Ovary (tissue), 10 donors: ENCODE measurements at places on chromosomes 6 and 20. TPM values are rescaled to one million over a fixed set of nuclear protein-coding genes. Genes with fewer than 3 reads are reported as not detected.
A peak's percentile ranks its signal among the peaks of the same experiment; 100 is the strongest.

GRCh38 chr6:54238396-54238795 lies 69.8 kb upstream of the TINAG start:
- DNase-seq = no peak

- DNase-seq = no peak
Measured at GRCh38 chr6:73506246-73506645, 14.6 kb downstream of the EEF1A1 start.

- no peak for DNase-seq
Measured at GRCh38 chr6:71114986-71115385, 158.1 kb upstream of the B3GAT2 start.

- DNase-seq = no peak
Measured at GRCh38 chr6:107815846-107816245, 8.3 kb downstream of the SCML4 start.

DNA sequence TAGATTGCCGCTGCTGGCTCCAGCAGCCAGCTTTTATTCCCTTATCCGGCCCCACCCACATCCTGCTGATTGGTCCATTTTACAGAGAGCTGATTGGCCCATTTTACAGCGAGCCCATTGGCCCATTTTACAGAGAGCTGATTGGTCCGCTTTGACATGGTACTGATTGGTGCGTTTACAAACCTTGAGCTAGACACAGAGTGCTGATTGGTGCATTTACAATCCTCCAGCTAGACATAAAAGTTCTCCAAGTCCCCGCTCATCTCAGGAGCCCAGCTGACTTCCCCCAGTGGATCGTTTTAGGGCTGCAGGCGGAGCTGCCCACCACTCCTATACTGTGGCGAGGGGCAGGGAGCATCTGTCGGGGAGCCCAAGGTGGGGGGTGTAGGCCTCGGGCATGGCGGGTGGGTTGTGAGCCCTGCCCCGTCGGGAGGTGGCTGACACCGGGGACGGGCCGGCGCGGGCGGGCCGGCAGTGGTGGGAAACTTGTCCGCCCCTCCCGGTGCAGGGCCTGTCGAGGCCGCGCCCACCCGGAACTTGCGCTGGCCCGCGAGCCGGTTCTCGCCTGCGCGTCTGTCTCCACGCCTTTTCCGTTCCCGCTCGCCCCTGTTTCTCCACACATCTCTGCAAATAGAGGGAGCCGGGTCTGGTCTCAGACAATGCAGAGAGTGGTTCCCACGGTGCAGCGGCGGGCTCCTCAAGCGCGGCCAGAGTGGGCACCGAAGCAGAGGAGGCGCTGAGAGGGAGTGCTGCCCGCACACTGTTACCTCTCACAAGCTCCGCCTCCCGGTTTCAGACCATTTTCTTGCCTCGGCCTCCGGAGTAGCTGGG lies 86.1 kb upstream of the STMND1 start:
- no peak for DNase-seq

DNA sequence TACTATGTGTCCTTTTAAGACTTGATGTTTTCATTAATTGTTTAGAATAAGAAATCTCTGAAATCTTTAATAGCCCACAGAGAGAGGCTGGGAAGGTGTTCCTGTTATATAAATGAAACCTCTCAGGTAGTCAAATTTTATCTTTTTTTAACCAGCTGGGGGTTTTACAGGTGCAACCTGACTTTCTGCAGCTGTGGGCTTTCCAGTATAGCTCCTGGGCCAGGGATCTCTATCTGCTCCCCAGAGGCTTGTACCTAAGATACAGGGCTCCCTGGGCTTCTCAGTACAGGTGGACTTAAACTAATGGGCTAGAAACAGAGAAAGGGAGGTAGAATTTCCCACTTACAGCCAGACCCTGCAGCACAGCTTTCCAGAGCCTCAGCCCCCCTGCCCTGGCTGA lies 49.4 kb downstream of the HLA-C start:
- no peak for DNase-seq

GRCh38 chr6:74320715-74321114 lies 624.7 kb downstream of the CD109 start:
- no peak for DNase-seq

DNA sequence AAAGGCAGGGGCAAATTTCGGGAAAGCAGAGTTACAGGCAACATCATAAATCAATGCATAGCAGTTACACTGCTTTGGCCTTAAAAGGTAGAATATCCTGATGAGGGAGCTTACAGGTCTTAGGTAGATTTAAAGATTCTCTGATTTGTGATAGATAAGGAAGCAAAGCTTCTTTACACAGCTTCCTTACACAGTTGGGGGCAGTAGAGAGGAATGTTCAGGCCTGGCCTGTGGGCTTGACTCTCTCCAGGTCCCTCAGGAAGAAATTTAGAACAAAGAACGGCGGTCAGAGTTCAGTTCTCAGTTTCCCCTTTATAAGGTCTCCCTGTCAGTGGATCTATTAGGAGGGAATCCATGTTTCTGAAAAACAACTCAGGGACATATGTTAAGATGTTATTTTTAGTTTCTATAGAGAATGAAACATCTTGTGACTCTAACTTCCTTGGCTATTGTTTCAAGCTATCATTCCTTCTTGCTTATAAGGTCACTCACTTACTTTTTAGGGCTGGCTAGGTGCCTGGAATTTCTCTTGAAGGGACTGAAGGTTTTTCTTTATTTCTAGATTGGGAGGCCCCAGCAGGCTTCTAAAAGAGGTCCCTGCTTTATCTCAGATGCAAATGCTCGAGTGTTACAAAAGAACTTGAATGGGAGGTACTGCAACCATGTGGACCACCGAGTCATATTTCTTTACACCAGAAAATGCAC lies 11.8 kb downstream of the HLA-B start:
- DNase-seq = no peak

DNA sequence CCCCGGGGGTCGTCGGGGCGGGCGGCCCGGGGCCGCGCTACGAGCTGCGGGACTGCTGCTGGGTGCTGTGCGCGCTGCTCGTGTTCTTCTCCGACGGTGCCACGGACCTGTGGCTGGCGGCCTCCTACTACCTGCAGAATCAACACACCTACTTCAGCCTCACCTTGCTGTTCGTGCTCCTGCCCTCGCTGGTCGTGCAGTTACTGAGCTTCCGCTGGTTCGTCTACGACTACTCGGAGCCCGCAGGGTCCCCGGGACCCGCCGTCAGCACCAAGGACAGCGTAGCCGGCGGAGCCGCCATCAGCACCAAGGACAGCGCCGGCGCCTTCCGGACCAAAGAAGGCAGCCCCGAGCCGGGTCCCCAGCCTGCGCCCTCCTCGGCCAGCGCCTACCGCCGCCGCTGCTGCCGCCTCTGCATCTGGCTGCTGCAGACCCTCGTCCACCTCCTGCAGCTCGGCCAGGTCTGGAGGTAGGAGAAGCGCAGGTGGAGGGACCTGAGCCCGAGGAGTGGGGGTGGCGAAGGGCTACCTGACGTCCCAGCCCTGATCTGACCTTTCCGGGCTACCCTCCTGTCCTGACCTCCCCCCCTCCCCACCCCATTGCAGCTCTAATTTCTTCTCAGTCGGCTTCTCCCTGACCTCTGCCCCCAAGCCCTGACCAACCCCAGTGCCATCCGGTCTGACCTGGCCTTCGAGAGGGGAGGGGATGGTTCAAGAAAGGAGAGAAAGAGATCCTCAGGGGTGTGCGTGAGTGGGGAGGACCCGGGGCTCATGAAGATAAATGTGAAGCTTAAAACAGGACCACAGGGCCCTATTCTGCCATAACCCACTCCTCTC lies 558 bp downstream of the XKR7 start:
- peak; percentile 88 for DNase-seq

- DNase-seq = no peak
Measured at GRCh38 chr6:152380351-152380767, 256.8 kb downstream of the SYNE1 start.

GRCh38 chr6:35620706-35621105 lies 68.0 kb downstream of the FKBP5 start:
- no peak for DNase-seq

- no peak for DNase-seq
Measured at GRCh38 chr6:21437581-21437980, 156.0 kb upstream of the SOX4 start.

GRCh38 chr6:109322825-109323224 lies 59.4 kb downstream of the CD164 start:
- no peak for DNase-seq

- no peak for DNase-seq
Measured at GRCh38 chr6:39855356-39855995, 63.3 kb downstream of the DAAM2 start.

DNA sequence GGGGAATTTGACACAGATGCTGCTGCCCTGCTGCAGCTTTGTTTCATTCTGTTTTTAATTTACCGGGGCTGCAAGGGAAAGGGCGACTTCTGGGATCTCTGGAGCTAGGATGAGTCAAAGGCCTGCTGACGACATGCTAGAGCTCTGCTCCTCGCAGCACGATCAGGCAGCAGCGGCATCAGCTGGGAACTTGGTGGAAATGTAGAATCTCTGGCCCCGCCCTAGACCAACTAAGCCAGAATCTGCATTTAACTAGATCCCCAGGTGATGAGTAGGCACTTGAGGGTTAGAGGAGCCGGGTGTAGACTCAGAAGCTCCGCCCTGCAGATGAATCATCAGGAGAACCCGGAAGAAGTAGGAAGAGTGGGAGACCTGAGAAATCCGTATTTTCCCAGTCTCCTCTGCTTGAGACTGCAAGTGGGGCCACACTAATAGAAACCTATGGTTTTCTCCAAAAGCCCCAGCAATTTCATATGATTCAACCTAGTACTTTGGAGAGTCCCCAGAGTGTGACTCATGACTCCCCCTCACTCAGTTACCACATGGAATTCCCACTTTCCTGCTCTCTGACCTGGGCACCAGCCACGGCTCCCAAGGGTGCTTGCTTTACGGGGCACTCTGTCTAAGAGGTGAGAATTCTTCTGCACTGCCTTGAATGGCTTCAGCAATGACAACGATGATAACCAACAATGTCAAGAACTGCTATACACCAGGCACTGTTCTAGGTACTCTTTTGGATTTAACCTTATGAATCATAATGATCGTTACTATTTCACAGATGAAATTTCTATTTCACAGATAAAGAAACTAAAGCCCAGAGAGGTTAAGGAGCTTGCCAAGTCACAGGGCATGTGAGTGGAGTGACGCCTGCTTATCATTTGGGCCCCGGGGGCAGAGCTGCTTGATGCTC lies 18.1 kb downstream of the TUBB2B start:
- DNase-seq = no peak

DNA sequence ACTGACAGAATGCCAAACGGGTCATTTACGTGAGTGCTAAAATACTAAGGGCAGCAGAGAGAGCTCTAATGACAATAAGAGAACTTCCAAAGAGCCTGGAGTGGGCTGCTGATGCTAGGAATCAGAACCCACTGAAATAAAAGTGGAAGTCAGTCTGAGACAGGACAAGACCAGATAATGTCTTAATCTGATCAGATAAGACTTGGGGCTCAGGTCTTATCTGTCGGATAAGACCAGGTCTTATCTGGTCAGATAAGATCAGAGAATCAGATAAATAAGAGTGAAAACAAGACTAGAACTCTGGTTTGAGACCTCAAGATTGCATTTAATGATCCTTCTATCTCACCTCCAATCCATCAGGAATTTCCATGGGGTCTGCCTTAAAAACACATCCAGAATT lies 18.6 kb downstream of the LRP11 start:
- DNase-seq = no peak

DNA sequence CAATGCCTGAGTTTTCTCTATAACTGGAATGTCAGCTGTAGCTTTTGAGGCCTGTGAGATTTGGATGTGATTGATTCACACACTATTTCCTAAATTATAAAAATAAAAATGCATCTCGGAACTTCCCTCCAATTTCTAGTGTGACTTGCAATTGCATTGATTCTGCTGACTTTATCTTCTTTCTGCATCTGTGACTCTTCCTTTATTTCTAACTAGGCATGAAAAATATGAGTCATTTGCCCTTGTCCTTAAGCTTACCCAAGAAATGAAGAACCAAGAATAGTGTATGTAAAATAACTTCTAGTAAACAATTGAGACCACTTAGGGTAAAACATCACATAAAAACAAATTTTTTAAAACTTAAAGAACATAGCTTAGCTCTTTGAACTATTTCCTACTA lies 12.9 kb downstream of the OR2J2 start:
- no peak for DNase-seq

DNA sequence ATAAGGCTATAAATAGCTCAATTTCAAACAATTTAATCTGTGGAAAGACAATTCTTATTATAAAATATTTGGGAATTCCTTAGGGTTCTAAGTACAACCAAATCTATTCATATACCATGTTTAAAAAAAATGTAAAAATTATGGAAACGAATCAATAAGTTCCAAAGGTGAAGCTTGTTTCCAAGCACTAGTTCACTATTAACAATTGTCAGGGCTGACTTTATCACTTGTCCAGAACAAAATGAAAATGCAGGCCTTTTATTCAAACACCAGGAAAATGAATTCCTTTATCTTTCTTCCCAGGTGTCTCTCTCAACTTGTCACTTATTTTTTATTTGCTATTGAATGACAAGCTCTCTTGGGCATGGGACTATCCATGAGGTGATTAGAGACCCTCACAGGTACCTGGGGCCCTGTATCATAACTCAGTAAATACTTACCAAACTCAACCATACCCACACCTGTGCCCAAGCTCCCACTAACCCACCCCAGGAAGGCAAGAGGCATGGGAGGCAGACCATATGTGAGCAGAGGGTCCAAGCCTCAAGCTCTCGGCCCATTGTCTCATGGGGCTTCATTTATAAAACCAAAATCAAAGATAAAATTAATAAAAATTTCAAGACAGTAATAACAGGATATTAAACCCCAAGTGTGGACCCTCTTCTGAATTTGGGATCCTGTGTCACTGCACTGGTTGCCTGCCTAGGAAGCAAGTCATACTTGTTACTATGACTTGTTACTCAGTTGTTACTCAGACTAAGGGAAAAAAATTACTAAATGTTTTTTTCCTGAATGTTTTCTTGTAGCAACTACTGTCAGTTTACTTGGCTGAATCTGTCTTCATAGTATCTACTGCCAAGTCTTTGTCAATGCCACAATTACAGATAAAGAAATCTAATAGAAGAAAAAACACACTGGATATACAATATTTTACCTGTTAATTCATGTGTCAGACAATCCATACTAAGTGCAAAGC lies 54.7 kb downstream of the PTPRK start:
- DNase-seq = no peak

DNA sequence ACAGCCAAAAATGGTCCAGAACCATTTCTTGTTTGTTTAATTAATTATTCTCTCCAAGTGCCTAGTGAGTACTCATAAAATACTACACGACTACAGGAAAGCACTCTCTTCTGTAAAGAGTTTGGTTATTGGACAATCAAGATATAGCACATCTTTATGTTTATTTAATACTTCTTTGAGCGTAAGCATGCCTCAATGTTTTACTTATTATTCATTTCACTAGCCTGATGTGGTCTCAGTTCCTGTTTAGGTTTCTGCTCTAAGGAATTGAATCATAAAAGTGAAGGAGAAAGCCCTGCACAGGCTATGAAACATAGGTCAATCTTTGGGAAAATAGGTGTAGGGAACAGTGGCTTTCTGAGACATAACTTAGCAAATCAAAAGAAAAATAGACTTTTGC lies 45.9 kb upstream of the AIG1 start:
- no peak for DNase-seq

MTFR2 gene
- 0.35 TPM for polyA plus RNA-seq

OPN5 gene
- polyA plus RNA-seq = not detected

CTSZ gene
- 88.8 TPM for polyA plus RNA-seq

C20orf204 gene
- 0.20 TPM for polyA plus RNA-seq

TREM1 gene
- 2.4 TPM for polyA plus RNA-seq
